ENCODE measurements at places on chromosomes 1 and 21.

DNA sequence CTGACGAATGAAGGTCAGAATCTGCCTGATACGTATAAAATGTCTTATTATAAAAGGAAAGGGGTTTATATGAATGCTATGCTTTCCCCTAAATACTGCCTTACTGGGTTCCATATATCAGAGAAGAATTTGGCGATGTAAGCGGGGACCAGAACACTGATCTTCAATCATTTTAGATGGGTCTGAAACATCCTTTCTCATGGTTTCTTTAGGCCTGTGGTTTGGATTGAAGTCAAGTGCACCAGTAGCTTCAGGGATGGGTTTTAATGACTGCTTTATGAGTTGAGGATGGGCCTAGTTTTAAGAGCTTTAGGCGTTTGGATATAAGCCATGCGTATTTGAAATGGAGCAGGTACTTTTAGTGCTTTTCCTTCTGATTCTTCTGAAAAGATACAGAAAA lies 6.9 kb downstream of the FMN2 start:
- DNase-seq = no peak

DNA sequence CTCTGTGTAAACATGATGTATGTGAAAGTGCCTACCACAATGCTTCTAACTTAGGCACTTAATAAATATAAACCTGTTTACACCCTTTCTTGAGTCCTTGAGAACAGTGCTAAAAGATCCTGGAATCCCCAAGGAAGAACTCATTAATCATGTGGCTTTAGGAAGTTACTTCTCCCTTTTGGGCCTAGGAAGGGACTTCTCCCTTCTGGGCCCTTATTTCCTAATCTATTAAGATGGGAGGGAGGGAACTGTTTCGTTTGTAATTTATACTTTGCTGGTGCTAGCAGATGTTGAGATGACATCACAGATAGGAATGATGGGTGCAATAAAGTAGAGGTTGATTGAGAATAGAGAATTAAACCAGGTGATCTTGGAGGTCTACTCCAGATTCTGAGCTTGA lies 1.2 kb downstream of the BTF3L4 start:
- DNase-seq = no peak

DNA sequence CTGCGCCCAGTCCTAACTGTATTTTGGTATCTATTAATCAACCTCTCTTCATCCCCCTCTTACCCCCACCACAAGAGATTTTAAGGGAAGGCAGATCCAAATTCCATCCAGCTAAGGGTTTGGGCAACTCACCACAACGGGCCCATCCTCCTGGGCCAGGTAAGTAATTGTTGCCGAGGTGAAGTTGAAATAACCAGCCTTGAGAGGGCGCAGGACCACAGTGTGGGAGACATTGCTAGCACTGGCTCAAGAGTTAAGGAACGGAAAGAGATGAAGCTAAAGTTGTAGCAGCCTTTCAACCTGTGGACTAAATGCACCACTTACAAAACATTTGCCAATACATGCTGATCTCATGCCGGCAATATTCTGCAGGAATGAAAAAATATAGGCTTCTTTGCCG lies 5.9 kb downstream of the SSR2 start:
- DNase-seq = no peak

DNA sequence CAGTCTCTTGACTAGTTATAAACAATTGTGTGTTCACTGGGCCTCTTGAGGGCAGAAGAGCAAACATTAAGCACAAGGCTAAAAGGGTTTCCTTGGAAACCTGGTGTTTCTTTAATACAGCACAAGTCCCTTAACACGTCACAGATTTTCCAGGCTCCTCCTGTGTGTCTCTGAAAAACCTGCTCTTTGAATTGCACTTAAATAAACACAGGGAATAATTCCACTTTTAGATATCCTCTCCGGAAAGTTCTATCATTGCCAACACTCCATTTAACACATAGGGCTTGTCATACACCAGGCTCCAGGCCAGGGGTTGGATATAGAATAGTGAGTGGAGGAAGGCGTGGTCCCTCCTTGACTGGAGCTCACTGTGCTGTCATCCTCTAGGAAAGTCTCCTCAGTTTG lies 442.6 kb downstream of the DSCAM start:
- DNase-seq = peak; percentile 78

DNA sequence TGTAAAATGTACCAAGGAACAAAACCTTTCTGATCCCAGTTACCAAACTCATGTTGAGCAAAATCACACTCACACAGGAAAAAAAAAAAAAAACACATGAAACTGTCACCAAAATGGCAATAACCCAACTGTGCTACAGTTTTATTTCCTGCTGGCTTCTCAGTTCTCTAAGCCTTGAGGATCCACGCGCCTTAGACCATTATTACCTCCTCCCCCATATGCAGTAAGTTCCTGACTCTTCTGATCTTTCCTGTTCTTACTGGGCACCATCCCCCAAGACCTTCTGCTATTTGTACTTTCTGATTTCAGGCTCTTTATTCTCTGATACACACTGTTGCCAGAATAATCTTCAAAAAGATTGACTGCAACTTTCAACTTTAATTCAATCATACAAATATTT lies 79.6 kb downstream of the SLC45A1 start:
- DNase-seq = no peak

DNA sequence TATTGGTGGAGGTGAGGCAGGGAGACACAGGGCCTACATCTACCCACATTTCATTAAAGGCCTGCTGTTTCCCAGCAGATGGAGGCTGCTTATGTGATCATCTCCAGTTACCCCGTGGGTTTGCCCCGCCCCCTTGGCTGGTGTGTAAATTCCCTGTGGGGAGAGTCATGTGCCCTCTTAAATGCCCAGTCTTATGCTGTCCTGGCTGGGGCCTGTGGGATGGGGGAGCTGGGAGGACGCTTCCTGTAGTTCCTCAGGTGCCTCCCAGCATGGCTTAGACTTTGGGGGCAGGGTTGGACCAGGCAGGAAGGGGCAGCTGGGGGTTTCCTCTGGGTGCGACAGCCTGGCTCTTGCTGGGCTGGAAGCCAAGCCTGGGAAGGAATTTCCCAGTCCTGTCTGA lies 15.5 kb upstream of the CITED4 start:
- no peak for DNase-seq

- DNase-seq = peak; percentile 48
Observed at GRCh38 chr1:160069460-160070231, at the start of gene KCNJ10. Gene KCNJ10, minus strand, starts transcription at chr1:160070160. Its CDS starts 27,628 bp downstream, at chr1:160042532.

DNA sequence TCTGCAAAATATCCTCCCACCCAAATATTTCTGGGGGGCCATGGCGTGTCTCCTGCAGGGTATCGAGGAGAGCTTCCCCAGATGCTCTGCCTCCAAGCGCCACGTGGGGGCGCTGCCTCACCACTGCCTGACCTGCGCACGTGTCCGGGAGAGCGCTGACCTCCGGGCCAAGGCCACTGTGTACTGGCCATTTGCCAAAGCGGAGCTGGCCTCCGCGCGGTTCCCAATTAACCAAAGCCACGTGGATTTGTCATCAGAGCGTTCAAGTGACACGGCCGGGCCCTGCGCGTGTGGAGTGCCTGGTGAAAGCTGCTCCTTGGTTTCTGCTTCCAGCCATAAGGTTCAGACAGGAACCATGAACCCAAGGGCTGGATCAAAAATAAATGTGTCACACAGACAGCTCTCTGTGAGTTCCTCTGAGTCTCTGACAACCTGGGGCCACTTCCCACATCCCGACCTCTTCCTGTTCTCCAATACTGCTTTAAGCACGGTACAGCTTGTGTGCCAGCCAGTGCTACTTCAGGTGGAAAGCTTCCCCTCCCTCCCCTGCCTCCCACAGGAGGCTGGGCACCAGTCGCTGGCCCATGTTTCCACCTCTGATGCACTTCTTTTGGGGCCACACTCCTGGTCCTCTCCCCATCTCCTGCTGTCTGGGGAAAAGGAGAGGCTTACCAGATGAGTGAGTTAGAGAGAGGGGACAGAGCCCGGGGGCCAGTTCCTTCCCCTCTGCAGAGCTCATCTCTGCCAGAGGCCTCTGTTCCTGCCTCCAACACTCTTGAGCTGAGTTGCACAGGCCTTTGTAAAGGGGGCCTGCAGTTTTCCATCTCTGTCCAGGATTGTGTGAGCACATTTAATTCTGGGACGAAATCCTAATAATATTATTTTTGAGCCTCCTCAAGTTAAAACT lies 26.1 kb downstream of the ZP4 start:
- DNase-seq = peak; percentile 79

DNA sequence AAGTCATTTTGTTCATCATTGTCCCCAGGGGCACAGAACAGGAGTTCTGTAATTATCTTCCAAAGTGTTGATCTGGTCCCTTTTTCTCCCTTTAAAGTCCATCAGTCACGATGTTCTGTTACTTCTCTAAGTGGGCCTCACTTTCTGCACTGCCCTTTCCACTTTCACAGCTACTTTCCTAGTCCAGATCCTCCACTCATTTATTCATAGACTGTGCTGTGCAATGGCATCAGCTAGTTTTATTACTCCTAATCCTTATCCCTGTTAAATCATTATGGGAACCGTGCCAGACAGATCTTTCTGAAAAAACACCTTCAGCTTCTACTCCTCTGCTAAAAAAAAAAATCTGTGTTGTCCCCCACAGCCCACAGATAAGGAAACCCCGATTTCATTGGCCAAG lies 64.0 kb upstream of the BCL10 start:
- no peak for DNase-seq

GRCh38 chr1:36576118-36576517 lies 93.4 kb upstream of the CSF3R start:
- DNase-seq = peak; percentile 80

DNA sequence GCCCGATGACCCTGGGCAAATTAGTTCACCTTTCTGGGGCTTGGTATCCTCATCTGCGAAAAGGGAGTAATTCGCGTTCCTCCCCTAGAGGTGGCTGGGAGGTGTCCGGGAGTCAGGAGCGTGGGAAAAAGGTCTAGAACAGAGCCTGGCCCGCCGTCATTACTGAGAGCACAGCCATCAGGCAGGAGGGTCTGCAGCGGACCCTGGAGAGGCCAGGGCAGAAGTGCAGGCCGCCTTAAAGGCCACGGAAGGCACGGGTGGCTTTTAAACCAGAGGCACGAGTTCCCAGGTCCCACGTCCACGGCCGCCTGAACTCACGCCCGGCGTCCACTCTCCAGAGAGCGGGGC lies 850 bp downstream of the PANK4 start:
- DNase-seq = no peak

DNA sequence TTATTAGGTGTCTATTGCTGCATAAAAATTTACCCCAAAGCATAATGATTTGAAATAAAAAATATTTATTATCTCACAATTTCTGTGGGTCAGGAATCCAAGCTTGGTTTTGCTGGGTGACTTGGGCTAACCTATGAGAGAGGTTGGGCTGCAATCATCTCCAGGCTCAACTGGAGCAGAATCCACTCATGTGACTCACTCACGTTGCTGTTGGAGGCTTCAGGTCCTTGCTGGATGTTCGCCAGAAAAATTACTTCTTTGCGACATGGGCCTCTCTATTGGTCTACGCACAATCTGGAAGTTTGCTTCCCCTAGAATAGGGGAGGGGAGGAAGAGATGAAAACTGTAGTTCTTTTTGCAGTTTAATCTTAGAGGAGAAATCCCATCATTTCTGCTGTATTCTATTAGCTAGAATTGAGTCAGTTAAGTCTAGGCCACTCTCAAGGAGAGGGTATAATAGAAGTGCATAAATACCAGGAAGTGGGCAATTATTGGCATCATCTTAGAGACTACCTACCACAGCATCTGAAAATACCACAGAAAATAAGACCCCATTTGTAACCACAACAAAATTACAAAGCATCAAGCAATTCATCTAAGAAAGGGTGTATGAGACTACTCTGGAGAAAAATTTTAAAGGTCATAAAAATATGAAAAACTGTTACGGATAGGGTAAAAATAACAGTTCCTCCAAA lies 5.7 kb upstream of the FASLG start:
- DNase-seq = no peak
